ENCODE measurements at places on chromosomes 3 and 15.

DNA sequence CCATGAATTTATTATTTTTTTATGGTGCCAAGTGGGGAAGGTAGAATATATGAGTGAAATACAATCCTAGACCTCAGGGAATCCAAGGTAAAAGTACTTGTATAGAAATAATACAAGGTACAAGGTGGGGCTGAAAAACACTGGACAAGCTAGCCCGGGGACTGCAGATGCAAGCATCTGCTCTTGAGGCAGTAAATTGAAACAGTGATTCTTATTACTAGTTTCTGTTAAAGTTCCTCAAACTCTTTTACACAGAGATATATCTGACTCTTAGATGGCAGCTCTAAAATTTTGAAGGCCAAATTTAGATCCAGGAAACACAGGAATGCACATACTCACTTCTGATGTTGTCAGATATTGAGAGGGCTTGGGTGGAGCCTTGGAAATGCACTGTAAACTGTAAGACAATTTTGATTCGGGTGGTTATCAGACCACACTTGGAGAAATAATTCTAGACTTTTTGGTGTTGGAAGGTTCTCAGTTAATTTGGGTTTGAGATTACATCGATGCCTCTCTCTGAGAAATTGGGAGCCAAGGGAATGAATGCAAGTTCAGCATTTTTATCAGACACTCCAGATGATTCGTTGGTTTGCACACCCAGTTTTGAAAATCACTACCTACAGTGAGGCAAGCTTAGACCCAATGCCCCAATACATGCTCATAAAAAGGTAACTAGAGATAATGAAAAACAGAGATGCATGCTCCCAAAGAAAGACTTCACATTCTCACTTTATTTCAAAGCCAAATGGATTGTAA is 7.3 kb downstream of the TP63 start:
- DNase-seq = no peak

DNA sequence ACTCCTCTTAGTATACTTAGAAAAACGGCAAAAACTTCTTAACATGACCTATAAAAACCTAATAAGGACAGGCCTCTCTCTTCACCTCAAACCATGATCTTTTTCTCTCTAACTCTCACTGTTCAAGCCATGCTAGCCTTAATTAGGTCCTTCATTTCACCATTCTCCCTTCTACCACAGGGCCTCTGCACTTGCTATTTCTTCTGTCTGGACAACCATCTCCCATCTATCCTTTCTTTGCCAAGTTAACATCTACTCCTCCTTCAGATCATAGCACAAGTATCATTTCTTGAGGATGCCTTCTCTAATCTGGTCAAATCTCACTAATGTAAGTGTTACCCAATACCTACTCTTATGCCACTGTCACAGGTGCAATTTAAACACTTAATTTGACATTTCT is 39.1 kb downstream of the TMCC1 start:
- no peak for DNase-seq

DNA sequence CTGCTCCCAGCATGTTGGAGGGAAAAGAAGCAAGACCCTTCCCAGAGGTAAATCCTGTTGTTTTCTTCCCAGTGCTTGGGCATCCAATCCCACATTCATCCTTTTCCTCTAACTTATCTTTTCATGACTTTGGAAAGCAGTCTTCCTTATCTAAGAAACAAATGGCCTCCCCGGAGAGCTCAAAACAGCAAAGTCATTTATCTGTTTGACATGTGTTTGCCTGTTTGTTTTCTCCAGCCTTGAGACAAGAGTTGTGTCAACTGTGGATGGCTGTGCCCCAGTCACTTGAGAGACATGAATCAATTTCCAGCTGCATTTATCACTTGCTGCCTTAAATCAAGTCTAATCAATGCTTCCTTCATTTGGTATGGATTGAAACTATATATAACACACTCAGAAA is 103.9 kb downstream of the SHQ1 start:
- no peak for DNase-seq

DNA sequence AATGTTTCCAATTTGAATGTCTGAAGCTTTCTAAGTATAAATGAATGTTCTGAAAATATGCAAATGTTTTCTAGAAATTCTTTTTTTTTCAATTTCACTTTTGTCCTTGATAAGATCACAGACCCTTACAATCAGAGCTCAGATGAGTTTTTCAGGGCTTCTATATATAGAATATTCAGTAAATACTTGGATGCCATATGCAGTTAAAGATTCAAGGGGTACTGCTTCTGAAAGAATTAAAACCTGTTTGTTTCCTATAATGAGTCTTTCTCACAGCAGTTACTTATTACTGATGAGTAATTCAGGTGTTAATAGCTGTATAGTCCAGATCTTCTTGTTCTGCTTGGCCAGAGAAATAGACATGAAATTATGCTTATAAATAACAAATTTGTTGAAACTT is 812.6 kb downstream of the ZPLD1 start:
- DNase-seq = no peak

- DNase-seq = no peak
Measured at GRCh38 chr3:152817400-152817799, 17.5 kb upstream of the P2RY1 start.

- no peak for DNase-seq
Measured at GRCh38 chr3:138549179-138549977, 44.7 kb downstream of the CEP70 start.

DNA sequence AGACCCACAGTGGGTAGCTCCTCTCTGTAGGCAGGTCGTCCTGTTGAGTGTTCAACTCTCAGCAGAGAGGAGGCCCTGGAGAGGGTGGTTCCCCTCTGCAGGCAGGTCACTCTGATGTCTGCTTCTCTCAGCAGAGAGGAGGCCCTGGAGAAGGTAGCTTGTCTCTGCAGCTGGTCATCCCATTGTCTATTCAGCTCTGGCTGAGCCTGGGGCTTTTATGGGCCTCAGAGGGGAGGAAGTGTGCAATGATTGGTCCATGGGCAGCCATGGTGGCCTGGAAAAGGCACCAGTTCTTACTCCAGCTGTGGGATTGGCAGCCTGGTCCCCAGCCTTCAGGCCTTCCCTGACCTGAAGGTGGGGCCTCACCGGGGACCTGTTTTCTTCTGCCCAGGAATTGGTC is 52.9 kb downstream of the PPCDC start:
- no peak for DNase-seq

All from occipital lobe (tissue), 3 donors.